Glomerular endothelial cell (primary cell): ENCODE measurements at places on chromosomes 11 and 22. TPM values are rescaled to one million over a fixed set of nuclear protein-coding genes. Genes with fewer than 3 reads are reported as not detected.

Gene MRGPRX4
- total RNA-seq = not detected in 2 replicates

Gene UFD1
- 66.2 and 81.9 TPM in 2 replicates for total RNA-seq

DNA sequence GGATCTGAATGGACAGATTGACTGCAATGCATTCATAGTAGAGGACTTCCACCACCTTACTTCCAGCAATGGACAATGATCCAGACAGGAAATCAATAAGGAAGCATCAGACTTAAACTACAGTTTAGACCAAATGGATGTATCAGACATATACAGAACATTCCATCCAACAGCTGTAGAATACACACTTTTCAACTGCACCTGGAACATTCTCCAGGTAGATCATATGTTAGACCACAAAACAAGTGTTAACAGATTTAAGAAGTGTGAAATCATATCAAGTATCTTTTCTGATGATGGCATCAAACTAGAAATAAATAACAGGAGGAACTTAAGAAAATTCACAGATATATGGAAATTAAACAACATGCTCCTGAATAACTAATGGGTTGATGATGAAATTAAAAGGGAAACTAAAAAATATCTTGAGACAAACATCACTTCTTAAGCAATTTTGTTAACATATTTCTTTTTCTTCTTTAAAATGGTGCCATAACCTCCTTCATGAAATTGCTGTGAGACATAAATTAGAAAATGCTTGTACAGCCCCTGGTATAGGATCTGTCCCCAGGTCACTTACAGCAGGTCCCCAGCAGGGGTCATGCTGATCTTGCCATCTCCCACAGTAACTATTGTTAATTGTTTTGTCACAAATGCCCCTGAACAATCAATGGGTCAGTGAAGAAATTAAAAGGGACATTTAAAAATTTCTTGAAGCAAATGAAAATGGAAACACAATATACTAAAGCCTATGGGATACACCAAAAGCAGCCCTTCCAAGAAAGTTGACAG lies 100.0 kb upstream of the OR4B1 start:
- no peak for DNase-seq

DNA sequence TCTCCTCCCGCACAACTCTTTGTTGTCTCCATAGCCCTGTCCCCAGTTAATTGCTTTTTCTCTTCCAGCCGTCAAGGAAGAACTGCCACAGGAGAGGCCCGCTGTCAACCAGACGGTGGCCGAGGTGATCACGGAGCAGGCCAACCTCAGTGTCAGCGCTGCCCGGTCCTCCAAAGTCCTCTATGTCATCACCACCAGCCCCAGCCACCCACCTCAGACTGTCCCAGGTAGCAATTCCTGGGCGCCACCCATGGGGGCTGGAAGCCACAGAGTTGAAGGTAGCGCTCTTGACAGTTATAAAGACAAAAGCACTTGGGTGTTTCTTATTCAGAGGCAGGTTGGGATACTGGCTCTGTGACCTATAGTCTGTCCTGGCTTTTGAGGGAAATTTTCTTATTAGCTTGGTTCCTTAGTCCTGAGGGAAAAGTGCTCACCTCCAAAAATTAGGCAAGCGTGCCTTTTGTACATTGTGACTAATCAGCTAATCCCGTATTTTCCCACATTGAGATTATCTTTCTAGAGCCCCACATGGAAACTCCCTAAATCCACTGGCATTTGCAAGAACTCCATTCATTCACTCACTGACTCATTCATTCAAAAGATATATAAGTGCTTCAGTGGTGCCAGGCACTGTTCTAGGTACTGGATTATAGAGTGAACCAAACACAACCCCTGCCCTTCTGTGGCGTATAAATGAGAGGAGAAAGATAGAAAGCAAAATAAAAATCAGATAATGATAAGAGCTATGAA lies 65.9 kb downstream of the KREMEN1 start:
- DNase-seq = no peak

Gene LGR4
- 16.7 and 17.6 TPM in 2 replicates for total RNA-seq

- no peak for DNase-seq
Observed at GRCh38 chr11:2180789-2181370, 9.3 kb upstream of the TH start.
